ENCODE measurements at places on chromosomes 1 and 21.

DNA sequence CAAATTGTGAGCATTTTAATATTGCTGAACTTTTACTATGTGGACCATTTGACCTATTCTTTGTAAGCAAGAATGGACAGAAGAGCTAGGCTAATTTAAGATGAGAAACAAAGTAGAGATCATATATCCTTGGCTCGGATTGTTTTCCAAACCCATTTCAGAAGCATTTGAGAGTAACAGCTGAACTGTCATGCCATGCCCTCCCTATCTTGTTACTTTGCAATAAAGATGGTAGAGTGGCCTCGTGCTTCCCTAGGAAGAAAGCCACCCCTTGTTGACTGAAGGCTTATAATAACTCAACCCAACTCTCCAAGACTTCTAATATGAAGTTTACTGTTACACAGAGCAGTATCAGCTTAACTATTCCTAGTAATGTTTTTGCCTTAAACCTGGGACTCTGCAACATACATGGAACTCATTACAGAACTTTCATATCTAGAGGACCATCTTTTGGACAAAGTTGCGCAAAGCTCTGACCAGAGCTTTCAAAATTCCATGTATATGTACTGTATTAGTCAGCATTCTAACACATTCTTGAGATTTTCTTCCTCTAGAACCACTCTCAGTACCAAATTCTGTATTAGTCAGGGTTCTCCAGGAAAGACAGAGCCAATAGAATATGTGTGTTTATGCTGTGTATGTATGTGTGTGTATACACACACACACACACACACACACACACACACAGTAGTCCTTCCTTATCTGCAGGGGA, 68.7 kb downstream of the ADAMTS1 start:
- DNase-seq = peak; percentile 79

- DNase-seq = peak; percentile 46
These were observed 35.2 kb downstream of the SPEN start for GRCh38 chr1:15882665-15883064.

DNA sequence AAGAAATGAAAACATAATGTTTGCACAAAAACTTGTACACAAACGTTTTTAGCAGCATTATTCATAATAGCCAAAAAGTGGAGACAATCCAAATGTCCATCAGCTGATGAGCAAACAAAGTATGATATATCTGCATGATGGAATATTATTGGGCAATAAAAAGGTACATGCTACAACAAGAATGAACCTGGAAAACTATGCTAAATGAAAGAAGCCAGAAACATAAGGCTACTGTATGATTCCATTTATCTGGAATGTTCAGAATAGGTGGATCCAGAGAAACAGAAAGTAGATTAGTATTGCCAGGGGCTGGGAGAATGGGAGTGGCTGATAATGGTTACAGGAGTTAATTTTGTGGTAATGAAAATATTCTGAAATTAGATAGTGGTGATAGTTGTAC, 19.0 kb downstream of the FBXO28 start:
- no peak for DNase-seq

DNA sequence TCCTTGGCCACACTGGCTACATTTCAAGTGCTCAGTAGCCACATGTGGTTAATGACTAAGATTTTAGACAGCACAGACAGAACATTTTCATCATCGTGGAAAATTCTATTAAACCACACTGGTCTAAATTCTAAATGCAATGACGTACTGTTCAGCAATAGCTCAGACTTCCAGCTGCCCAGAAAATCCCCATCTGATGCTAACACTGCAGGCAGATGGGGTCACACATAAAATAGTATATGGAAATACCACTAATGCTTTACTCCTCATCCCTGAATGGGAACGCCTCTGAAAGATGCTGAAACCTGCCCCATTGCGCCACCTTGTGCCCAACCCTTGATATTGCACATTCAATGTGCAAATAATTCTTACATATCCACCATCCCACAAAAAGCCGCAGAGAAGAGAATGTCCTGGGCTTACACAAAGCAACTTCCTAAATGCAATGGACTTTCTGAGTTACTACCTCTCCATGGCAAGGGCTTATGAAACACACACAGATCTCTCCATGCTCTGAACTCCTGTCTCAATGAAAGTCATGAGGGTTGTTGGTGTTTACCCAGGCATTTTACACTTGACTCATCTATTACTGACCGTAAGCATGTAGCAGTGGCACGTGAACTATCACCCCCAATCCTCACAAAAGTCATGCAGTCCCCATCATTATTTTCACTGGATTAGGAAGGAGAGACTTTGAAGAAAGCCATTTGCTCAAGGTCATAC, 20.3 kb upstream of the SLC5A9 start:
- peak; percentile 57 for DNase-seq

Measured in ELR (cell line).